Posterior vena cava (tissue), 2 donors: ENCODE measurements at places on chromosomes 12 and 14. TPM values are rescaled to one million over a fixed set of nuclear protein-coding genes. Genes with fewer than 3 reads are reported as not detected.

Gene ATG101
- 26.4 TPM for total RNA-seq

GRCh38 chr12:112111931-112112330, 3.3 kb upstream of the NAA25 start:
- DNase-seq: no peak

- no peak for DNase-seq
Observed at GRCh38 chr12:42343721-42344120, 17.8 kb downstream of the PPHLN1 start.

- no peak for DNase-seq
Observed at GRCh38 chr12:62817556-62818271, 117.2 kb downstream of the PPM1H start.

- no peak for DNase-seq
Observed at GRCh38 chr14:30005114-30005808, 77.6 kb upstream of the PRKD1 start.

DNA sequence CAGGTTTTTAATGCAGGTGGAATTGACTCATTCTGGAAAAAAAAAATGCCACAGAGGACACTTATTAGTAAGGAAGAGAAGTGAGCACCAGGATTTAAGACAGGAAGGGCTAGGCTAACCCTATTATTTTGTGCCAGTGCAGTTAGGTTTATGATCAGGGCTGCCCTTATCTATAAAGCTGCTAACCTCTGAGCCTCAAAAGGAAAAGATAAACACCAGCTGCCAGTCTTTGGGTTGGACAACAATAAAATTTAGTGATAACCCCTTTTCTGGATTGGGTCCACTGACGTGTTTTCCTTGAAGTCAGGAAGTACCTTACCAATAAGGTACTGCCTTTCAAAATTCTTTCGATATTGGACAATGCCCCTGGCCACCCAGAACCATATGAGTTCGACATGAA, 128.9 kb downstream of the NUBPL start:
- no peak for DNase-seq

DNA sequence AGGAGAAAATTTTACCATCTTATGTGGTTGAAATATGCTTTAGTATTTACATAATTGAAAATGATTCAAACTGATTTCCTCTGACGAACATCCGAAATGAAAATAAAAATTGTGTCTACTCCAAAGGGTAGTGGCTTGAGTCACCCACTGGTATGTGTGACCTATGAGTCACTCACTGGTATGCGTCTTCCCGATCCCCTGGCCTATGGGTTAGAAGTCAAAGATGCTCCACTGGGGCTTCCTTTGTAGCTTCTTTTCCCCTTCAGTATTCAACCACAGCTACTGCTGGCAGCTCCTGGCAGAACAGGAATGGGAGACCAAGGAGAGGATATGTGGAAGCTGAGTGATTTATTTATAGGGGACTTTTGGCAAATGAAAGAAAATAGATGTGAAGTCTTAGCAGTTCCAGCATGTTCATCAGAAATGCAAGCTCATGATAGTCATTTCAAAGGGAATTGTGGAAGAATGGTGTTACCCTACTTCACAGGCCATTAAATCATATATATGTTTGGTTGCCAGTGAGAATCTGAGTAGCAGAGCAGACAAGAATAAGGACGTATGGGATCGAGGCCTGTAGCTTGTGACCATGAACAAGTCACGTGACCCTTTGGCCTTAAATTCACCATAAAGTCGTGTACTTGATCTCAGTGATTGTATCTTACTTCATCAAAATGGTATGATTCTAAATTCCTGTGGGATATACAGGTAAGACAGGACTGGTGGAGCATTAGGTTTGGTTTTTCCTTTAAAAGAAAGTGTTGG, 108.3 kb downstream of the CRADD start:
- DNase-seq: peak; percentile 80

Gene ACSM4
- total RNA-seq: not detected

Gene KLHL33
- 1.2 TPM for total RNA-seq

DNA sequence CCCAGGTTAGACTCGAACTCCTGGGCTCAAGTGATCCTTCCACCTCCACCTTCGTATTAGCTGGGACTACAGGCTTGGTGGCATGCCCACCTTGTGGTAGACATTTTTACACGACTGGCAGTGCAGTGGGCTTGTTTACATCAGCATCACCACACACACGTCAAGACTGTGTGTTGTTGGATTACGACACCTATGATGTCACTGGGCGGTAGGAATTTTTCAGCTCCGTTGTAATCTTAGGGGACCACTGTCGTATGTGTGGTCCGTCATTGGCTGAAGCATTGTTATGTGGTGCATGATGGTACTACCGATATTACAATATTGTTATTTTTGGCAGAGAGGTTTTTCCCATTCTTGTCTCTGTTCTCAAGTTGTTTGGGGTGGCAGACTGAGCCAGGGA, 50.7 kb downstream of the TSPAN9 start:
- no peak for DNase-seq

Gene VASH1
- 16.1 TPM for total RNA-seq

- no peak for DNase-seq
Observed at GRCh38 chr14:94174604-94175010, 485 bp downstream of the PPP4R4 start.

GRCh38 chr14:24171422-24172260, at the start of gene REC8:
TSS of gene REC8 (plus strand) at chr14:24172080. CDS start at chr14:24172553, 473 bp downstream.
- DNase-seq: peak; percentile 89

DNA sequence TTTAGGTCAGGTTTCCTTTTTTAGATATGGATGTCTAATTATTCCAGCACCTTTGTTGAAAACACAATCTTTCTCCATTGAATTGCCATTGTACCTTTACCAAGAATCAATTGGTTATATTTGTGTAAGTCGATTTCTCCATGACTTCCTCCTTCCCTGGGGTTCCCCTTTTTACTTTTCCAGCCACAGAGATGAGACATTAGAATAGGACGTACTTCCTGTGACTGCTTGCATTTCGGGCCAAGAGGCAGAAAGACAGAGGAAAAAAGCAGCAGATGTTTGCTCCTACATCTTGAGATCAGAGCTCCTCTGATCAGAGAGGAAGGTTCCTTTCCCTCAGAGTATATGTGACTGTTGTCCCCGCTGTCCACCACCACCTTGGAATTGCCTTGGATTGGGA, 453.7 kb upstream of the RGS6 start:
- no peak for DNase-seq

DNA sequence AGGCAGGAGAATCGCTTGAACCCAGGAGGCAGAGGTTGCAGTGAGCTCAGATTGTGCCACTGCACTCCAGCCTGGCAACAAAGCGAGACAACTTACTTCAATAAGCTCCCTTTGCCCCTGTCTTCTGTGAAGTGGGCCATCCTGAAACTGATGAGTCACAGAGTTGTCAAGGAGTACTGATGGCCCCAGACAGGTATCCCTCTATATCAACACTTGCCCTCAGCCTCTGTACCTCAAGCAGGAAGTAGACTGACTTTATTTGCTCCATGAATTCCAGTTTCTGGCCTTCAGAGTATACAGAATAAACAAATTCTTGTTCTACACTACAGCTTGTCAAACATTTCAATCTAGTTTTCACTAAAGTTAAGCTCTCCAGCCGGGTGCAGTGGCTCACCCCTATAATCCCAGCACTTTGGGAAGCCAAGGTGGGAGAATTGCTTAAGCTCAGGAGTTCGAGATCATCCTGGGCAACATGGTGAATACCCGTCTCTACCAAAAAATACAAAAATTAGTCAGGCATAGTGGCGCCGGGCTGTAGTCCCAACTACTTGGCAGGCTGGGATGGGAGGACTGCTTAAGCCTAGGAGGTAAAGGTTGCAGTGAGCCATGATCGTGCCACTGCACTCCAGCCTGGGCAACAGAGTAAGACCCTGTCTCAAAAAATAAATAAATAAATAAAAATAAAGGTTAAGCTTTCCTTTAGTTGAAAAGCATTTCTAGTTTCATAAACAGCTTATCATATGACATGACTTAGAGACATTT, 16.4 kb upstream of the LRP10 start:
- peak; percentile 28 for DNase-seq

- DNase-seq: no peak
Observed at GRCh38 chr14:25750436-25750835, 700.5 kb upstream of the STXBP6 start.

GRCh38 chr12:75812271-75813018, 219.1 kb downstream of the PHLDA1 start:
- no peak for DNase-seq

Gene KRT6B
- total RNA-seq: not detected

DNA sequence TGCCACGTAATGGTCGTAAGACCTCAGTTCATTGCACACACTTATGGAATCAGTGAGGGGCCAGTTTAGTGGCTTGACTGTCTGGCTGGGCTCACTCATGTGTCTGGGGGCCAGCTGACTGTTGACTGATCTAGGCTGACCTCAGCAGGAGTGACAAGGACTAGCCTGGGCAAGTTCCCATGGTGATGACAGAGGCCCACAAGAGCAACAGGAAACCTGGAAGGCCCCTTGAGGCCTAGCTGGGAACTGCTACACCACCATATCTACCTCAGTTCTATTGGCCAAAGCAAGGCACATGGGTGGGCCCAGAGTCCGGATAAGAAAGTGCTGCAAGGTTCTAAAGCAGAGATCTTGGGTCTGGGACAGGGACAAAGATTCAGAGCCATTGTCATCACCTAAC, 21.3 kb upstream of the RFLNA start:
- peak; percentile 58 for DNase-seq

DNA sequence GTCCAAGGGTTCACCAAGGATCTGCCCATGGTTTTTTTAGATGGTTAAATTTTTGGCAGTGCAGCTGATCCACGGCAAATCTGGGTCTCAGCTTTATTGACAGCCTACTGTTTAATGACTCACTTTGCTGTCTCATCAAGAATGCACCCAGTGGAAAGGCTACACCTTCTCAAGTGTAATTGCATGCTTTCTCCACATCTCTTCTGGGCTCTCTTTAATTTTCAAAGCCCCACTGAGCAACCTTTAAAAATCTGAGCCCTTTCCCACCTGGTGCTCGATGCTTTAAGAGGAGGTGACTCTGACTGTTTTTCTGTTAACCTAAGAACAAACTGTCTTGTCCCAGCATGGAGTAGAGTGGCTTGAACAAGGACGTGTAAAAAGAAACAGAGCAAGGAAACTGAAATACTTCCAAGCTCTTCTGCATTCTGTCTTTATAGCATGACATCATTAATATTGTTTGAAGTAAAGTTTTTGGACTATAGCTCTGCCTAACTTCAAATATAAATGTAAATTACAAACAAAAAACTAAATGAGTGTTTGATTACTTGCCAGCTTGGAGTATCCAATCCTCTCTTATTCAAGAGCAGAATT, 214.2 kb upstream of the KRR1 start:
- DNase-seq: no peak

DNA sequence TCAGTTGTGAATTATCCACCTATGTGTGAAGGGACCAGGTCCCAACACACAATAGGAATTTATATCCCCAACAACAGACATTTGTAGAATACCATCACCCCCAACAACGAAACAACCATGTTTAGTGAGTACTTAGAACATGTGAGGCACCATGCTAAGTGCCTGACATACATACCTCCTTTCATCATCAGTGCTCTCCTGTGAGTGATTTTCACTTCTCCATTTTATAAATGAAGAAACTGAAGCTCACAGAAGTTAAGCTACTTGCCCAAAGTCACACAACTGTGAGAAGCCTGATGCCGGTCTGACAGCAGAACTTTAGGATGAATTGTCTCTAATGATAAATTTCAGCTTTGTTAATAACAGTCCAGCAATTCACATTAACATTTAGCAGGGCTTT, 35.4 kb downstream of the SPTB start:
- DNase-seq: no peak

DNA sequence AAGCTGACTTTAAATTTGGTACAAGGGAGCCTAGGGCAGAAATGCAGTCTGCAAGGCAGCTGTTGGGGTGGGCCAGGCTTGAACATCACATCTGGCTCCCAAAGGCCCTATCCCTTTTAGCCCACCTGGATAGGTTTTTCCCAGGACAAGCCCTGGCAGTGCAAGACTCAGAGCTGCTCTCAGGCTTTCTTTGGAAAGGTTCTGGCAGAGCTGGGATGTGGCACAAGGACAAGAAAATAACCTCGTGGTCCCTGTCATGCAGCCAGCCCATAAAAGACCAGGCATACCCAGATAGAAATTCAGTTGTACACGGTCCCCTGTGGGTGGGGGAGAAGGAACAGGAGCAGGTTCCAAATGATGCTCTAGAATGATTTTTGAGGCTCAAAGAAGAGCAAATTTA, 206.9 kb downstream of the TTC7B start:
- no peak for DNase-seq

DNA sequence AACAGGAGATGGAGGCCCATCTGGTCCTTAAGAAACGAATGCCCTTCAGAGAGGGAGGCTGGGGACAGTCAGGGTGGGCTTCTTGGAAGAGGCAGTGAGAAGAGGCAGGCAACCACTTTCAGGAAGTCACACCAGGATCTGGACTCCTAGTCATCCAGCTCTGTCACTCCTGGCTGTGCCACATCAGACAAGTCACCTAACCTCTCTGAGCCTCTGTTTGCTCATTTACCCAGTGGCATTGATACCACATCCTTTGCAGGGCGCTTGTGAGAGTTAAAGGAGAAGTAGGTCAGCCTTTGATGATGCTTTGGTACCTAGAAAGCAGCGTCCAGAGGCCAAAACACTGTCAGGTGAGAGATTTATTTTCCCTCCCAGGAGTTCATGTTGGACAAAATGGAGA, 11.1 kb downstream of the CCDC197 start:
- no peak for DNase-seq

- no peak for DNase-seq
Observed at GRCh38 chr14:101502761-101503392, 58.4 kb upstream of the DIO3 start.

GRCh38 chr12:2288875-2289274, 236.1 kb downstream of the CACNA1C start:
- DNase-seq: peak; percentile 19
